Nephron progenitor cell (in vitro differentiated cells): ENCODE measurements at places on chromosomes 7 and 10.
A peak's percentile ranks its signal among the peaks of the same experiment; 100 is the strongest.

GRCh38 chr7:96657347-96658021, 52.2 kb downstream of the SEM1 start:
- DNase-seq, result no peak

GRCh38 chr7:43954524-43955228, 28.4 kb downstream of the UBE2D4 start:
- DNase-seq, result peak; percentile 10

DNA sequence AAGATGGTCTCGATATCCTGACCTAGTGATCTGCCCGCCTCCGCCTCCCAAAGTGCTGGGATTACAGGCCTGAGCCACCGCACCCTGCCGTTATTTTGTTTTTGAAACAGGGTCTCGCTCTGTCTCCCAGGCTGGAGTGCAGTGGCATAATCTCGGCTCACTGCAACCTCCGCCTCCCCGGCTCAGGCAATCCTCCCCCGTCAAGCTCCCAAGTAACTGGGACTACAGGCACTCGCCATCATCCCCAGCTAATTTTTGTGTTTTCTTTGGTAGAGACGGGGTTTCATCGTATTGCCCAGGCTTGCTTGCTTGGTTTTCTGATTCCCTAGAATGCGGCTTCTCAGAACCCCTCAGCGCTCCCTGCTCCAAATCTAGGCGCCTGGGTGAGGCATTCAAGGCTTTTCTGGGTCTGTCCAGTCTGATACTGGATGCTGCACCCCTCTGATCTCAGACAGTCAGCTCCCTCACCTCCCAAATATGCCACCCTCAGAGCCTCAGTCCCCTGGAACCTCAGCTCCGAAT, 1.3 kb downstream of the TFR2 start:
- no peak for DNase-seq

DNA sequence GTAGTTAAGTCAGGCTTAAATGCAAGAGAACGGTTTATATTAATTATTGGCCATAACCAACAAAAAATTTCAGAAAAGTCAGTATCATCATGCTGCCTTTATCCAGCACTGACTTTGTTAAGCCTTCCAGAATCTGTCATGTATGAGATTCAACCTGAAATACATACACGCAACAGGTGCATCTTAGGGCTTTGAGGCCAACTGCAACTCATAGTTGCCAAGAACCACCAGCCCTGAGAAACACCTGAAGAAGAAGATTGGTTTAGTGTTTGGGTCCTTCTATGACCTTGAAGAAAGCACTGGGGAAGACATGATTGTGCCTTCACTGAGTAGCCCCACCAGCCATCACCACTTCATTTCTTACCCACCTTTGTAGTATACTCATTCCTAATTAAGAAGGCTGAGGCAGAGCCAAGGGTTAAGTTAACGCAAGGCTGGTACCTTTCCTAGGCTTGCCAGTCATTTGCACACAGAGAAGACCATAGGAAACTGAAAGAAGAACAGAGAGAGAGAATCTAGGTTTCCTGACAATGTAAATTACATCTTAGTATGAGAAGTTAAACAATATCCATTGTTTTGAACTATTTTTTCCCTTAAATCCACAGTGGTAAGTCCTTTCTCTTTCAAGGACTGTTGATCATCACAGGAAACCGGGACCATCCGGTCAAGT, 200.1 kb upstream of the PRKCQ start:
- no peak for DNase-seq

GRCh38 chr7:101231644-101232043, 6.0 kb downstream of the CLDN15 start:
- DNase-seq, result no peak

DNA sequence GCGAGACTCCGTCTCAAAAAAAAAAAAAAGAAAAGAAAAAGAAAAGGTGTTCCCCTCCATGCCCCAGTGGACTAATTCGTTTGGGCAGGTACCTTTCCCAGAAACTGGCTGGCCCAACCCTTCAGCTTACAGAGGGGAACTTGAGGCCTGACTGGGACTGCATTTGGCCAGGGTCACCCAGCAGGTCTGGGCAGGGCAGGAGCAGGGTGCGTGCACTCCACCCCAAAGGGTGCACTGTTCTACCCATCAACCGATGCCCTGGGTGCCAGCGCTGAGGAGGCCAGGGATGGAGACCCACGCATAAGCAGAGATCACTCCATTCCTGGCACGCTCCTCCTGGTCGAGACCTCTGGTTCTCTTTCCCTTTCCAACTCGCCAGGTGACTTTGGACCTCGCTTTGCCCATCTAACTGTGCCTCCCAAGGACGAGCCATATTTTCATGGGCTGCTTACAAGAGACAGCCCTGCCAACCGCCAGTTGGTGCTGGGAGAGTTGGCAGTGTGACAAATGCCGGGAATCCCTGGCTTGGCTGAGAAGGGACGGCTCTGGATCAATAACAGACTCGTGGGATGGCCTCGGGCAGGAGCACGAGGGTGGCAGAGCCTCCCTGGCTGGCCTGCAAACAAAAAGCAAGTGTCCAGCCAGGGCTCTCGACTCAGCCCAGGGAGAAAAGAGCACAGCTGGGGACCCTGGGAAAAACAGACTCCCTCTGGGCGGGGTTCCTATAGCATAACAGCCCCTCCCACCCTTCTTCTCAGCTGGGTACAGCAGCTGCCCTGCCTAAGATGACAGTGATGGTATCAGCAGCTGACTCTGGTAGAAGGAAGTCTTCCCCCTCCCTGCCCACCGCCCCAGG, 7.9 kb downstream of the HSPB1 start:
- DNase-seq, result no peak

- DNase-seq, result no peak
These were observed 6.1 kb downstream of the ZNF853 start for GRCh38 chr7:6621195-6622133.

GRCh38 chr7:3043544-3044371, at the start of gene CARD11:
CARD11 (minus strand) TSS chr7:3043867; CDS start chr7:2958506, 85,361 bp downstream.
- peak; percentile 25 for DNase-seq

GRCh38 chr10:75624638-75625037, 193.2 kb downstream of the LRMDA start:
- DNase-seq, result no peak

- DNase-seq, result no peak
These were observed 441 bp downstream of the FBH1 start for GRCh38 chr10:5890452-5890915.

DNA sequence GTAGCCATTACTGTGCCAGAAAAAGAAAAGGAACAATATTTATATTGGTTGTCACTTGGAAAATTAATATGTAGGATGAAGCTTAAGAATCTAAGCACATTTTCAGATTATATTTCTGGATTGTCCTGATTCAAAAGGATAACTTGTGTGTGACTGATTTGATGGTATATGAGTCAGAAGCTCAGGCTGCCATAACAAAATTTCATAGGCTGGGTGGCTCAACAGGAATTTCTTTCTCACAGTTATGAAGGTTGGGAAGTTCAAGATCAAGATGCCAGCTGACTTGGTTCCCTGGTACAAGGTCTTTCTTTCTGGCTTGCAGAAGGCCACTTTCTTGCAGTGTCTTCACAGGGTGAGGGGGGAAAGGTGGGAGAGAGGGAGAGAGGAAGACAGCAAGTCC, 108.5 kb downstream of the ST7 start:
- no peak for DNase-seq

GRCh38 chr7:12229046-12229445, 18.0 kb downstream of the TMEM106B start:
- no peak for DNase-seq

DNA sequence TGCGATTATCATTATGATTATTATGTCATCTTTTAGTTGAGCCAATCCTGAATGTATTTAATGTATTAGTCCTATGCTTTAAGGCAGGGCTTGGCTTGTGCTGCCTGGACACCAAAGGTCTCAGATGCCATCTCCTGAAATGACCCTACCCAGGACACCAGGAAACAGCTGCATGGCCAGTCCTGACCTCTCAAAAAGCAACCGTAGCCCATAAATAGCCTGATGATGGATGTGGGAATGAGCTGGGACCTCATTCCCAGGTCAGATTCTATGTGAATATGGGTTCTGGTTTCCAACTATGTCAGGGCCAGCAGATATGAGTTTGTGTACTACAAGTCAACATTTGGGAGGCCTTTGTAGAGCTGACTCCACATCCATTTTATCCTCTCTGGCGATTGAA, 438.4 kb downstream of the NRG3 start:
- no peak for DNase-seq

- DNase-seq, result no peak
These were observed 31.4 kb upstream of the PITRM1 start for GRCh38 chr10:3203972-3204371.

- DNase-seq, result peak; percentile 44
These were observed 15.2 kb downstream of the OAT start for GRCh38 chr10:124403548-124403947.

DNA sequence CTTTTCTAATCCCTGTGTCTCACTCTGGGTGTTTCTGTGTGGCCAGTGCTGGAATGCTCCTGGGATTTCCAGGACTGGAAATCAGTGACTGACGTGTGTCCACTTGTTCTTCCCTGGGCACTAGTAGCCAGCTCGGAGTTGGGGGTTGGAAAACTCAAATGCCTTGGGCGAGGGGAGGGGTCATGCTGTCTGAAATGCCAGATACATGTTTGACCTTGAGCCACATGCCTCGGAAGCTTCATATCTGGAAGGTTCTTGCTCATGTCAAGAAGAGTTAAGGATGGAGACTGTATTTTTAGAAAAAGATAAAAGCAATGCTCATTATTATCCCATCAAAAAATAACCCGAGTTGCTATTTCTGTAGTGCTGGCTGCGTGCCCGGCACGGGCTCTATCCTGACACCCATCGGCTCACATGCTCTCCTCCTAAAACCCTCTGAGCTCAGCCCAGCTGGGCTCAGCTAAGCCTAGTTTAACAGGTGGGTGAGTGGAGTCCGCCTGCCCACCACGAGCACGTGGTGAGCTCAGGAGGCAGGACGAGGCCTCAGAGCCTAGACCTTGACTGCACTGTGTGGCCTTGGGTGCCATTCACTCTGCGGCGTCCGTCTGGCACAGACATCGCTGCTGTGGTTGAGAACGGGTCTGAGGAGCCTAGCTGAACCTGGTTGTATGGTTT, 6.4 kb downstream of the DPYSL4 start:
- DNase-seq, result no peak

- DNase-seq, result peak; percentile 52
These were observed 1.9 kb downstream of the TET1 start for GRCh38 chr10:68561865-68562649.

GRCh38 chr7:130095812-130096211, 25.5 kb downstream of the KLHDC10 start:
- no peak for DNase-seq

GRCh38 chr7:82268632-82269031, 174.9 kb downstream of the CACNA2D1 start:
- DNase-seq, result no peak

DNA sequence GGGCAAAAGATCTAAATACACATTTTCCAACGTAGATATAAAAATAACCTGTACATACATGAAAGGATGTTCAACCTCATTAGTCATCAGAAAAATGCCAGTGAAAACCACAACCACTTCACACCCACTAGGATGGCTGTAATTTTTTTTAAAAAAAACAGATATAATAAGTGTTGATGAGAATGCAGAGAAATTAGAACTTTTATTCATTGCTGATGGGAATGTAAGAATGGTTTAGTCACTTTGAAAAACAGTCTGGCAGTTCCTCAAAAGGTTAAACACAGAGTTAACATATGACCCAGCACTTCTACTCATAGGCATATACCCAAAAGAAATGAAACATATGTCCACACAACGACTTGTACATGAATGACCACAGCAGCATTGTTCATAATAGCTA, 32.3 kb upstream of the PRKCQ start:
- DNase-seq, result no peak

DNA sequence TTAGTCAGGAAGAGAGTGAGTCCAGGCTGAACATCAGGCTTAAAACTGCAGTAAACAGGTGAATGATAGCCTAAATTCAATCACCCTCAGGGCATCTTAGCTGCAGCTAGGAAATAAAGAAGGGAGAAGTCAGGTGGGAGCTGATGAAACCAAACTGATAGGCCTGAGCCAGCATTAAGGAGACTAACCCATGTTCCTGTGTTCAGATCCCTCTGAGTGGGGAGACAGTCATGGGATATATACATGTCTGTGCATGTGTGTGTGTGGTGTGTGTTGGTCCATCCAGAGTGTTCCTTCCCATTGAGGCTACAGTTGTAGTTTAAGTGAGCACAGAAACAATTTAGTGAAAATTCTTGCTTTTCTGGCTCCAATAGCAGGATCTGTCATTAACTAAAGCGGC, 480.9 kb downstream of the PHTF2 start:
- no peak for DNase-seq

- no peak for DNase-seq
These were observed 7.3 kb downstream of the SCART1 start for GRCh38 chr10:133461027-133461426.

DNA sequence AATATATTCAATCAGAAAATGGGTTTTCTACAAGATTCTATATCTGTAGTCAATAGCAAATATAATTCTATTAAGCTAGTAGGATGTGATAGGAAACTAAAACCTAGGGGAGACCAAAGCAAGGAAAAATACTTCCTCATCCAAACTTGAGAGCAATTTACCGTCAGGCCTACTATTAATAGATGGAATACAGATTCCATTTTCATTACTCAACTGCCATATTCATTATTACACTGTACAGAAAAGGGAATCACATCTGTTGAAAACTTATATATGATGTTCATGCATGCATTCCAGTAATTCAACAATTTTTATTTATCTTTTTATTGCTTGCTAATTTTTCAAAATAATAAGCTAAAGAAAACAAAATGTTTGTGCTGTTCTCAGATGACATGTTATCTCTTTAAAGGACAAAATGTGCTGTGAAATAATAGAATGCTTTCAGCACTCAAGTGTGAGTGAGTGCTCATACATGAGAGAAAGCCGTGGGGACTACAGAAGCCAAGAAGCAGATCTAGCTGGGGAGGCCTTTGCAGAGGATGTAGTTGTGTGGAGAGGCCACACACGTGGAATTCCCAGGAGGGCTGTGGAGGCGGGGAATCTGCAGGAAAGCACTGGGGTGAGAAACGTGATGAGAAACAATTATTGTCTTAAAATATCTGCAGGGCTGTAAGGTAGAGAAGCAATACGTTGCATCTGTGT, 110.0 kb downstream of the EGFR start:
- DNase-seq, result peak; percentile 66
